Retinal pigment epithelial cell (primary cell): ENCODE measurements at places on chromosomes 6 and 20.

DNA sequence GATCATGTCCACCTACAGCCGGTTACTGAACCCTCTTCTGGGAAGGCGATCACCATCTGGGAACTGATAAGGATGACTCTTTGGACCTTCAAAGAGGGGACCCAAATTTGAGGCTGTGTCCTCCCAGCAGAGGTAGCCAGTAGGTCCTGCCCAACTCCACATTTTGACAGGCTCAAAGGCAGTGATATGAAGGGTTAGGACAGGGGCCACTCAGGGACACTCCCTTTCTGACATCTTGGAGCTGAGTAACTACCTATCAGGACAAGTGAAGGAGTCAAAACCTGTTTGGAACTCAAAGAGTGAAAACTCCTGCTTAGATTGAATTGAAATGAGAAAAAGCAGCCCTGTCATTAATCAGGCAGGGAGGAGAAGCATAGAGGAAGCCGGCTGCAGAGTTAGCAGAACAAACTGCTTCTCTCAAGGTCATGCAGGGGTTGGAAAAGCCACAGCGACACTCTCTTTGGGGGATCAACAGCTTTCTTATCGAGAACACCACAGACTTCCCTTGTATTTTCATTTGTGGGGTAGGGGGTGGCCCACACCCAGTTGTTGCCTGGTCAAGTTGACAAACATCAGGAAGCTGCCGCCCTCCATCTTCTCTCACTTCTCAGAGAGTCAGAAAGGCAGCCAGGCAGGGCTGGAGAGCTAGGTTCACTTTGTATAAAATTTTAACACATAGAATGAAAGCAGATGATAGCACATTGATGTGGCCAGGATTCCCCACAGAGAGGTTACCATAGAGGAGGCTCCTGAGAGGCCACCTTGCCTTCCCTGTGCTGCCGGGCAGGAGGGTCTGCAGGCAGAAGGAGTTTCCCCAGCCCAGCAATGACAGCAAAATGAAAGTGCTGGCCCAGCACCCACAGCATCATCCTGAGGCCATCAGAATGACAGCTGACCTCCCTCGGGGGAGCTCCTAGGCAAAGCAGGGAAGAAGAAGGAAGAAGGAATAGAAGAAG, 47.6 kb downstream of the AGPAT4 start:
- DNase-seq, result no peak

GRCh38 chr20:15107931-15108330, 770.5 kb upstream of the FLRT3 start:
- DNase-seq, result no peak

GRCh38 chr6:13831615-13832014, 17.3 kb upstream of the MCUR1 start:
- DNase-seq, result no peak

DNA sequence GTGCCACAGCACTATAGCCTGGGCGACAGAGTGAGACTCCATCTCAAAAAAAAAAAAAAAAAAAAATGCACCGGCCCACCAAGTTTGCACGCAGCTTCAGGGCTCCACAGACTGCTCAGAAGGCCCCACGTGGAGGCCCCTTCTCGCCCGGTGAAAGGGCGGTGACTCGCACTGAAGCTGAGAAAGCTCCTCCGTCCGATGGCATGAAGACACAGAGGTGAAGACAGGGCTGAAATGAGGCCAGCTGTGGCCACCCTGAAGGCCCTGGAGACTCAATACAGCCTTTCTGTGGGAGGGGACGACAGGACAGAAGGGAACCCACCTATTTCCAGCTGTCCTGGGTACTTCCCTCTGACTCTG, 84.0 kb downstream of the PTPN1 start:
- no peak for DNase-seq

DNA sequence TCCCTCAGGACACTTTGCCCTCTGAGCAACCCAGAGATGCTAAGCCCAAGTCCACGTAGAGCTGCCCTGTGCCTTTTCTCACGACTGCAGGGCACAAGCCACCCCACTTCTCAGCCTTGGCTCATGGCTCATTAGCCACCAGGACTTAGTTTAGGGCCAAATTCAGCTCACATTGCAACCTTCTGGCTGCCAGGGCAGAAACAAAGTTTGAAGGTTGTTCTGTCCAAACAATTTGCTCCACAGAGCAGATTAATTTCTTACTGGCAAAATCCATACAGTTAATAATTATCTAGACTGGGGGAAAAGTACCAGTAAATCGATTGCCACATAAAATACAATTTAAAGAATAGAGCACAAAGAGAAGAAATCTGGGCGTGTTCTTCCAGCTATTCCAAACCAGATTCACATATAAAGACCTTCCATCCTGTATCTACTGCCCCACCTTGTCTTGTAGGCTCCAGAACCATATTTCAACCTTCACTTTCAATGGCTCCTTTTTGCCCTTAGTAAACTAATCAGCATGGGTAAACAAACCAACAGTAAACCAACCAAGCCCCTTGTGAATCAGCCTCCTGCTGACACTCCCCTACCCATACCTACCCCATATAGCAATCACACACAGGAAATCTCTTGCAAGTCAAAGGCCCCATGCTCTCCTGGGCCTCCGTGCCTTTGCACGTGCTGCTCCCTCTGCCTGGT, 101.9 kb downstream of the QRSL1 start:
- no peak for DNase-seq

GRCh38 chr6:43842231-43842794, 72.3 kb downstream of the VEGFA start:
- no peak for DNase-seq

DNA sequence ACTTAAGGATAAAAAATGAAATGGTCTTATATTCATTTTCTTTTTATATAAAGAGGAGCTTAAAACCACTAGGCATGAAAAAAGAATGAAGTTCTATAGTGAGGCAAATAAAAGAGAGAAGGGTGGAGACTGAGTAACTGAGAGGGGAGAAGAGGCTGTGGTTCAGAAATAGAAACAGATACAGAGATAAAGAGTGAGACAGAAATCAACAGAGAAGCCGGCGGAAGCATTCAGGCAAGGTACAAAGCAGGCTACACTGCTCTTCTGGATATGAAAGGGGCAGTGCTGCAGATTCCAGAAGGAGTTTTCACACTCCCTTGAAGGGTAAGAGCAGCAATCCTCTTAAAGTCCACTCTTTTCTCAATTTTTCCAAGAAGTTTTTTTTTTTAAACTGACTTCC, 29.9 kb downstream of the NFATC2 start:
- no peak for DNase-seq

DNA sequence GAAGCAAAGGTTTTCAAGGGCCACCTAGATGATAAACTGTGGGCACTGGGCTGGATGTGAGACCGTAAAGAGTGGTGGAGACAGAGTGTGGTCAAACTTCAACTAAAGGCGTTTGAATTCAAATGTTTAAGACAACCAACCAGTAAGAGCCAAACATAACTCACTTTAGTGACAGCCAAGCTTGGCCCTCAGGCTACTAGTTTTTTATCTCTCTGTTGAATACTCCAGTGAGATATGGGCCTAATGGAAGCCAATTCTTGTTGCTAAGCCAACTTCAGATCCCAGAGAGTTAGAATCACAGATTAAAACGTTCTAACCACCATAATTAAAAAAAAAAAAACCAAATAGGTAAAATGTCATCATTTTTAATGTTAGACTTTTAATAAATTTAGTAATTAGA, 57.3 kb downstream of the TRMT6 start:
- no peak for DNase-seq

GRCh38 chr6:16389642-16390041, 151.3 kb downstream of the GMPR start:
- no peak for DNase-seq
